Stimulated activated CD4-positive, alpha-beta T cell treated with anti-CD3 and anti-CD28 coated beads, TNF-alpha, amount 100 ng/mL, for 24 hours (primary cell): ENCODE measurements at places on chromosomes 5 and 9.

GRCh38 chr5:77211691-77212047 lies 1.2 kb downstream of the PDE8B start:
- DNase-seq, result no peak

DNA sequence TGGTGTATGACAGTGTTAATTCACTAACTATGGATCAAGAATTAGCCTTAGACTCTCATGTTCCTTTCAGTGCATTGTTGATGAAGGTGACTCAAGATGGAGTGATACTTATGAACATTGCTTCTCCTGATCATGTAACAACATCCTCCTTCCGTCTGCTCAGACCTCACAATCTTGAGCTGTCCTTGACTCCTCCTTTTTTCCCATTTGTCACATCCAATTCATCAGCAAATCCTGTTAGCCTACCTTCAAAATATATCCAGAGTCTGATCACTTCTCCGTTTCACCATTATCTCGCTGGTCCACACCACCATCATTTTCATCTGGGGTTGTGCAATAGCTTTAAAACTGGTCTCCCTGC lies 9.2 kb upstream of the SEMA6A start:
- no peak for DNase-seq

DNA sequence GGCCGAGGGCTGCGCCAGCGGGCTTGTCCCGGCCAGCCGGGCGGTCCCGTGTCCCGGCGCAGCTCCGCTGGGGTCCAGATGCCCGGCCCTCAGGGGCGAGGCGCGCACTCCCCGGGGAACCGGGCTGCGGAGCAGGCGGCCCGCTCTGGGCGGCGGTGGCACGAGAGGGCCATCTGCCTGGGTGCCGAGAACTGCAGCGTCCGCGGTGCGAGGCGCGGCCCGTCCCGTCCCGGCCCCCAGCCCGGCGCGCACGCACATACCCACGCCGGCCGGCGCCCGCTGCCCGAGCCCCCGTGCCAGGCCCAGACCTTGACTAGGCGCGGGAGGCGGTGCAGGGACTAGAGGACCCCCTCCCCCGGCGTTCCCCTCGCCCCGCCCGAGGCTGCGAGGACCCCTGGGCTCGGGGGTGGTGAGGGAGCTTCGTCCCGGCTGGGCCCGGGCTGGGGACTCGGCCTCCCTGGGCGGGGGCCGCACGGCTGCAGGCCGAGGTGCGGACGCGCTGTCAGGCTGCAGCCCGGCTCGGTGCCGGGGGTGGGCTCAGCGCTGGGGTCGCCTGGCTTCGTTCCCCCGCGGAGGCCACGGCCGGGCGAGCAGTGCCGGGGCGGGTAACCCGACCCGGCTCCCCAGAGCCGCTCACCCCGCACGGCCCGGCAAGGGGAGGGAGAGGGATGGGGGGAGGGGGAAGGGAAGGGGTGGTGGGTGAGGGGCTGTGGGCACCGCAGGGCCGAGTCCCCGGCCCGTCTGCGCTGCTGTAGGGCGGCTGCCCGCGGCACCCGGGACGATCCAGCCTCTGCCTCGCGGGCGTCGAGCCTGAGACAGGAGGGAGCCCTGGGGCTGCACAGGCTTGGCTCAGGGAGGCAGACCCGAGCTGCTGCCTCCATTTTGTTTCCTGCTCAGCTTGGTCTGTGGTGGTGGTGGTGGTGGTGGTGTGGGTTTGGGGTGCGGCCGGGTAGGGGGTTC lies 1.2 kb upstream of the NSD1 start:
- no peak for DNase-seq

GRCh38 chr5:165139721-165140120 lies 1634.3 kb downstream of the MAT2B start:
- no peak for DNase-seq
